Hepatocyte (in vitro differentiated cells): ENCODE measurements at places on chromosomes 3 and 15. TPM values are rescaled to one million over a fixed set of nuclear protein-coding genes. Genes with fewer than 3 reads are reported as not detected.

GRCh38 chr3:109071350-109072142 lies 46.4 kb downstream of the MORC1 start:
- no peak overlapping the region for H3K4me3 ChIP-seq
- H3K27me3 ChIP-seq: no peaks in the 10 kb centered on the region
- peak; percentile 8 for DNase-seq
- H3K27ac ChIP-seq: no peak overlapping the region

GRCh38 chr3:13850161-13850945 lies 29.5 kb downstream of the WNT7A start:
- no peak overlapping the region for H3K4me3 ChIP-seq
- H3K27ac ChIP-seq: no peak overlapping the region
- H3K4me1 ChIP-seq: no peaks in the 10 kb centered on the region
- no peaks in the 10 kb centered on the region for H3K27me3 ChIP-seq

GRCh38 chr3:10629671-10630040 lies 124.3 kb upstream of the ATP2B2 start:
- no peaks in the 10 kb centered on the region for H3K36me3 ChIP-seq
- H3K27ac ChIP-seq: no peak overlapping the region
- H3K27me3 ChIP-seq: no peaks in the 10 kb centered on the region
- no peak overlapping the region for H3K4me3 ChIP-seq
- H3K4me1 ChIP-seq: no peaks in the 10 kb centered on the region
- DNase-seq: no peak

The SLC24A5 gene
- total RNA-seq: not detected in 2 replicates

The OR5K2 gene
- not detected in 2 replicates for total RNA-seq

The SCN5A gene
- total RNA-seq: 0.48 and 1.3 TPM in 2 replicates

The ZNF621 gene
- 12.3 and 14.7 TPM in 2 replicates for total RNA-seq

The ADAM10 gene
- 125 and 163 TPM in 2 replicates for total RNA-seq

The SOX2 gene
- 2.4 and 3.5 TPM in 2 replicates for total RNA-seq
